Esophagus muscularis mucosa (tissue), 4 donors: ENCODE measurements at places on chromosomes 12 and 14. TPM values are rescaled to one million over a fixed set of nuclear protein-coding genes. Genes with fewer than 3 reads are reported as not detected.

- H3K36me3 ChIP-seq, result no peaks in the 10 kb centered on the region
- DNase-seq, result no peak
- H3K4me1 ChIP-seq, result no peaks in the 10 kb centered on the region
- H3K4me3 ChIP-seq, result no peak overlapping the region
- H3K27ac ChIP-seq, result no peak overlapping the region
These were observed 310.3 kb downstream of the TMEM121 start for GRCh38 chr14:105836730-105837129.

DNA sequence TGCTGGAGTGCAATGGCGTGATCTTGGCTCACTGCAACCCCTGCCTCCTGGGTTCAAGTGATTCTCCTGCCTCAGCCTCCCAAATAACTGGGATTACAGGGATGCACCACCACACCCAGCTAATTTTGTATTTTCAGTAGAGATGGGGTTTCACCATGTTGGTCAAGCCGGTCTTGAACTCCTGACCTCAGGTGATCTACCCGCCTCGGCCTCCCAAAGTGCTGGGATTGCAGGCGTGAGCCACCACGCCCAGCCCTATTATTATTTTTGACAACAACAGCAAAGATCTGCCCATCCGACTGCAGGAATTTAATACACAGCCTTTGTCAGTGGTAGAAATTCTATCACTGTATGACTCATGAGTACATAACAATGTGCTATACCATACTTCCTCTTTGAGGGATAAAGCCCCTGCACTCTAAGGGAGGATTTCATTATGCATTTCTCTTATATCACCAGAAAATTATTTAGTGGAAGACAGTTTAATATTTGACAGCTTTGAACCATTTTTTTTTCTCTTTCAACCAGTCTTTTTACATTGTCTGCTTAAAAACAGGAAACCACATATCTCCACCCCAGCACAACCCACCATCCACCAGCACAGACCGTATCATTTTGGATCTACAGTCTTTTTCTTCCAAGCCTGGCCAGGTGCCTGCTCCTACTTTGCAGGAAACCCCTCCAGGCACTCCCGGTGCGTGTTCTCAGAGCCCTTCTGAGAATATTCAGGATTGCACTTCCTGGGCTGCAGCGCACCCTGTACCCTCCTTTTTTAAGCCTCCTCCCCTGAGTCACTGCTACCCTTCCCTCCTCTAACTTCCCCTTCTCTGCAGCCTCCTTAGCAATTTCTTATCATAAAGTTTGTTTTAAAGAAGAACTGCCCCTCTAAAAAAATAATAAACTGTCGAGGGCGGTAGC is 594 bp downstream of the ARHGDIB start:
- peak overlapping the region; percentile 42 for H3K4me3 ChIP-seq
- no peaks in the 10 kb centered on the region for H3K36me3 ChIP-seq
- peak overlapping the region; percentile 71 for H3K27ac ChIP-seq
- peaks cover 30% of the 10 kb centered on the region for H3K4me1 ChIP-seq
- DNase-seq, result no peak

DNA sequence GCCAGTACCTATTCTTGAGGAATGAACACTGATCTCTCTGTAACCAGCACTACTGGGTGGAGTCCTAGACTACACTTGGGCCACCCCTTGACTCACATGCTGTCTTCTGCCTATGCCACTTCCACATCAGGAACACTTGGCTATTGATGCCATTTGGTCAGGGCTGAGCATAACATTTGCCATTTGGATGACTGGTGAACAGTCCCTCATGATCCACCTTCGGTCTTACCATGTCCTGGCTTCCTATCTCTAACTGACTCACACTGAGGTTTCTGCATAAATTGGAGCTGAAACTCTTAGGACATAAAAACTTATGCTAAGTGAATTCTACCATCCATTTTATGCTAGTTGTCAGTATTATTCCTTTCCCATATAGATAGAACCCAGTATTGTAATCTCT is 91.7 kb upstream of the PELI2 start:
- H3K4me3 ChIP-seq, result no peak overlapping the region
- no peaks in the 10 kb centered on the region for H3K27me3 ChIP-seq
- H3K36me3 ChIP-seq, result no peaks in the 10 kb centered on the region
- no peak for DNase-seq
- H3K27ac ChIP-seq, result no peak overlapping the region

DNA sequence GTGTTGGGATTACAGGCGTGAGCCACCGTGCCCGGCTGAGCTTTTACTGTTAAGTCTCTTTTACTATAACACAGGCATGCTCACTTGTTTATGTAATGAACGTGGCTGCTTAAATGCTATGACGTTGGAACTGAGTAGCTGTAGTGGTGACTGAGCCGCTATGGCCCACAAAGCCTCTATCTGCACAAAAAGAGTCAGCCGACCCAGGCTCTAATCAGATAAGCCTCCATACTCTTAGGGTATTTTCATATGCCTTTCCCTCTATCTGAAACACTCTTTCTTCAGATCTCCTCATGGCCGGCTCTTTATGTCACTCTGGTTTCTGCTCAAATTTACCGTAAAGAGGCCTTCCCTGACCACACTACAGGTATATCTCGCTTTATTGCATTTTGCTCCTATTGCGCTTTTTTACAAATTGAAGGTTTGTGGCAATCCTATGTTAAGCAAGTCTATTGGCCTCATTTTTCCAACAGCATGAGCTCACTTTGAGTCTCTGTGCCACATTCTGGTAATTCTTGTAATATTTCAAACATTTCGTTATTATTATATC is 8.0 kb downstream of the SLC2A14 start:
- DNase-seq, result no peak
- no peak overlapping the region for H3K4me3 ChIP-seq
- H3K4me1 ChIP-seq, result no peaks in the 10 kb centered on the region
- H3K27ac ChIP-seq, result no peak overlapping the region

DNA sequence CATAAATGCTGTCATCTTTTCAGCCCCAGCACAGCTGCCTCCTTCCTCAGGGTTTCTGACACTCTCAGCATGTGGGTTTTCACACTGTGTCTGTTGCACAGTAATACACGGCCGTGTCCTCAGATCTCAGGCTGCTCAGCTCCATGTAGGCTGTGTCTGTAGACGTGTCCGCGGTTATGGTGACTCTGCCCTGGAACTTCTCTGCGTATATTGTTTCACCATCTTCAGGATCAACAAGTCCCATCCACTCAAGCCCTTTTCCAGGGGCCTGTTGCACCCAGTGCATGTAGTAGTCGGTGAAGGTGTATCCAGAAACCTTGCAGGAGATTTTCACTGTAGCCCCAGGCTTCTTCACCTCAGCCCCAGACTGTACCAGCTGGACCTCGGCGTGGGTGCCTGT is 1210.6 kb downstream of the TMEM121 start:
- no peak overlapping the region for H3K27ac ChIP-seq
- no peaks in the 10 kb centered on the region for H3K36me3 ChIP-seq
- H3K27me3 ChIP-seq, result no peaks in the 10 kb centered on the region
- DNase-seq, result no peak

DNA sequence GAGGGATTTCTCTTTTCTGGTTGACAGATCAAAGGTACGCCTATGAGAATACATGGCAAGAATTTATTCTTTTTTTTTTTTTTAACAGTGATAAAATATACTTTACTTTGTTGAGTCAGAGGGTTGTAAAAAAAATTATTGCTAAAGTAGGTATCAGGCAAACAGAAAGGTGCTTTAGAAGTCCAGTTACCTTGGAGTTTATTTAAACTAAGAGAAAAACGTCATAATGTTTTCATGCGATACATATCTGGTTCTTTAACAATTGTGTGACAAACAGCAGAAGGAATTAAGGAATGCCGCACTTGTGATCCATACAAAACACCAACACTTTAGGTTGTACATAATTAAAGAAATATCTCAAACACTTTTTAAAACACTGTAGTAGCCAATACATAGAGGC is 94.2 kb downstream of the BORCS5 start:
- no peak for DNase-seq
- H3K4me3 ChIP-seq, result no peak overlapping the region
- no peaks in the 10 kb centered on the region for H3K4me1 ChIP-seq
- H3K27ac ChIP-seq, result no peak overlapping the region

GRCh38 chr12:112192475-112192874 is 67.1 kb downstream of the TRAFD1 start:
- DNase-seq, result no peak
- H3K4me1 ChIP-seq, result peaks cover 17% of the 10 kb centered on the region
- peaks cover 47% of the 10 kb centered on the region for H3K36me3 ChIP-seq
- peak overlapping the region; percentile 5 for H3K27ac ChIP-seq

DNA sequence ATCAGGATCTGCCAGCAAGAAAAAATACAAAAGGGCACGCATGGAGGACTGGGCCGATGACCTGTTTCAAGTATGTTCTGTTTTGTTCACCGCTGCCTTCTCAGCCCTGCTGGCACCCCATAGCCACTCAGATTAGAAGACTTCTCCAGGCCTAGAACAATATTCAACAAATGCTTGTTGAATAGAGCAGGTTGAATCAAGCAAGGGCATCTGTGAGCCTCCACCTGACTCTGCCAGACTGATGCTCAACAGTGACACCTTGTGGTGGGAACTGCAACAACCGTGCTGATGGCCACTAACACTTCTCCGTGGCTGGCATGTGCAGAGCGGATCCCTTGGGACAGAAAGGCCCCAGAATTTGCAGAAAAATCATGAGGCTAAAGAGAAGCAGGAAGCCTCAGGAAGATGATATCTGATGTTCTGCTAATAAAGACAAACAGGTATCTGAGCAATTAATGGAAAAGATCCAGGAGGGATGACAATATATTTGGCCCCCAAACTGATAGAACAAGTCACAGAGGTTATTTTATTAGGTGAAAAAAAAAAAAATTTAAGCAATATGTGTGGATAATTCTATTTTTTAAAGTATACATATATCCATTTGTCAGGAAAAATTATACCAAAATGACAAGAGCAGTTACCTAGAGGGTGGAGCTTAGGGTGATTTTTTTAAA is 114.3 kb downstream of the KSR2 start:
- no peak overlapping the region for H3K27ac ChIP-seq
- no peak for DNase-seq
- H3K4me3 ChIP-seq, result no peak overlapping the region
- peaks cover 37% of the 10 kb centered on the region for H3K27me3 ChIP-seq
- no peaks in the 10 kb centered on the region for H3K36me3 ChIP-seq

ASCL1 gene
- not detected for total RNA-seq

- no peaks in the 10 kb centered on the region for H3K27me3 ChIP-seq
- no peak overlapping the region for H3K4me3 ChIP-seq
- H3K4me1 ChIP-seq, result peaks cover 7% of the 10 kb centered on the region
- no peak overlapping the region for H3K27ac ChIP-seq
- DNase-seq, result peak; percentile 50
These were observed 58.3 kb upstream of the JDP2 start for GRCh38 chr14:75369506-75369905.

NYNRIN gene
- total RNA-seq, result 16.1 TPM

- H3K36me3 ChIP-seq, result no peaks in the 10 kb centered on the region
- no peak overlapping the region for H3K27ac ChIP-seq
- no peak overlapping the region for H3K4me3 ChIP-seq
- H3K4me1 ChIP-seq, result no peaks in the 10 kb centered on the region
- no peaks in the 10 kb centered on the region for H3K27me3 ChIP-seq
These were observed 35.1 kb upstream of the PPP2R5C start for GRCh38 chr14:101726295-101726953.

DNA sequence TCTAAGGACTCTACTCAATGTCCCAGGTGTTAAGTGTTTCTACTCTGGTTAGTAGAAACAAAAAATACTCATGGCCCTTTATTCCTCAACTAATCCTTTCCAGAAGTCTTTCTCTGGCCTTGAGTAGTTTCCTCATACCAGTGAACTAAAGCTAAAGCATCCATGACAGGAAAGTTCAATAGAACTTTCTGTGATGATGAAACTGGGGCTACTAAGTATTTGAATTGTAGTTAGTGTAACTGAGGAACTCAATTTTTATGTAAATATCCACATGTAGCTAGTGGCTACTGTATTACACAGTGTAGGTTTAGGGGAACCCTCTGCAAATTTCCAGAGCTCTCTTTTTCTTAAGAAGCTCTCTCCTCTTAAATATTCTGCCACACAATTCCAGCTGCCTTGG is 63.7 kb downstream of the R3HDM2 start:
- no peak overlapping the region for H3K4me3 ChIP-seq
- no peak for DNase-seq
- H3K27me3 ChIP-seq, result no peaks in the 10 kb centered on the region
- H3K27ac ChIP-seq, result no peak overlapping the region

CFAP251 gene
- 1.9 TPM for total RNA-seq

GRCh38 chr14:73824127-73824526 is 27.5 kb upstream of the PTGR2 start:
- DNase-seq, result no peak
- no peak overlapping the region for H3K27ac ChIP-seq
- peaks cover 10% of the 10 kb centered on the region for H3K4me1 ChIP-seq
- no peaks in the 10 kb centered on the region for H3K36me3 ChIP-seq
- no peaks in the 10 kb centered on the region for H3K27me3 ChIP-seq
